ENCODE measurements at places on chromosomes 5 and 9.

GRCh38 chr5:147177125-147177840, 57.5 kb upstream of the STK32A start:
- DNase-seq = no peak

- no peak for DNase-seq
These were observed 162.9 kb upstream of the ACOT12 start for GRCh38 chr5:81556809-81557208.

DNA sequence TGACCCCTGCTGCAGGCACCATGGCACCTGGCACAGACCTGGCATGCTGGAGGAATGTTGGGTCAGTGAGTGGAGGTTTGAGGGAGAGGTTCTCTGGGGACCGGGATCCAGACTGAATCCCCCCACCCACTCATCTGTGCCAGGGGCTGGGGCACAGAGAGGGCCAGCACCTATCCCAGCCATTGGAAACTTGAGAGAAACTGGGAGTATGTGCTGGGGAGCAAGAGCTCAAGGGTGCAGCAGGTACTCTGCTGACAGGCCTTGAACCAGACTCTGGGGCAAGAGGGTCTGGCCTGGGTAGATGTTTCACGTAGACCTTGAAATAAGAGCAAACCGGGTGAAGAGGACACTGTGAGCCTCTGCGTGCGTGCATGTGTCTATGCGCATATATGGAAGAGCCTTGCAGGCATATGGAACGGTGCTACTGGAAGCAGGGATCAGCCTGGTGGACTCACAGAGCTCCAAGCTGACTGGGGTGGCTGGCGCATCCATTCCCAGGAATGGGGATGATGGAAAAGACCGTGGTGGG, 8.8 kb downstream of the FGF18 start:
- no peak for DNase-seq

DNA sequence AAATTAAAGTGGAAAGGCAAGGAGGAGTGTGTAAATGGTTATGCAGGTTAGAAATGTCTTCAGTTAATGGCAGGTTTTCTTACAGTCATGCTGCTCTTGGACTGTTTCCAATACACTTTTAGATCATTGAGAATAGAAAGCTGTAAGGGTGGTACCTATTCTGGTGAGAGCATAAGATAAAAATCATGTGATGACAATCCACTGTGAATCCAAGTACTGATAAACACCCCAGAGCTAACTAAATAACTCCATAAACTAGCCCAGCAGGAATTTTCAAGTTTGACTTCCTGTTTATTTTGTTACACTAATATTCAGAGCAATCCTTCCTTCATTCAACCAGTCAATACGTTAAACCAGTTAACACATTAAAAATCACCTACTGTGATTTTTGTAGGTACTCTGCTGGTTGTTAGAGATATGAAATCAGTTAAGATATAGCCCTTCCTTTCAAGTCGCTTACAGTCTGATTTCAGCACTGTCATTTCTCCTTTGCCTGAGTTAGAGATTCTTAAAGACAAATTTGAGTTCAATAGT, 22.6 kb downstream of the VCAN start:
- DNase-seq = no peak

DNA sequence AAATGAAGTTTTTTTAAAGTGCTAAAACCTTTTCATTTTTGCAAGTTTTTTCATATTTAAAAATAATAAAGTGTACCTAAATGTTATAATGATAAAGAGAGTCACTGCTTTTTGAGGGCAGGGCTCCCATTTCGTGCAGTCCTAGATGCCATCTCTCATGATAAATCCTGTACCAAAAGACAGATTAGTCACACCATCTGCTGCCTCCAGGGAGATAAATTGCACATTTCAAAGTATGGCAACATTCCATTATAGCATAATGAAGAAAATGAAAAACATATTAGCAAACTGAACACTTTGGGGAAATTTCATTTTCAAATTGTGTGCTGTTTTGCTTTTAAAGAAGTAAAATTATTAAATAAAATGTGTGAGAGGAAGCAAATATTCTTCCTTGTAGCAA, 257.2 kb downstream of the KIAA0825 start:
- no peak for DNase-seq

DNA sequence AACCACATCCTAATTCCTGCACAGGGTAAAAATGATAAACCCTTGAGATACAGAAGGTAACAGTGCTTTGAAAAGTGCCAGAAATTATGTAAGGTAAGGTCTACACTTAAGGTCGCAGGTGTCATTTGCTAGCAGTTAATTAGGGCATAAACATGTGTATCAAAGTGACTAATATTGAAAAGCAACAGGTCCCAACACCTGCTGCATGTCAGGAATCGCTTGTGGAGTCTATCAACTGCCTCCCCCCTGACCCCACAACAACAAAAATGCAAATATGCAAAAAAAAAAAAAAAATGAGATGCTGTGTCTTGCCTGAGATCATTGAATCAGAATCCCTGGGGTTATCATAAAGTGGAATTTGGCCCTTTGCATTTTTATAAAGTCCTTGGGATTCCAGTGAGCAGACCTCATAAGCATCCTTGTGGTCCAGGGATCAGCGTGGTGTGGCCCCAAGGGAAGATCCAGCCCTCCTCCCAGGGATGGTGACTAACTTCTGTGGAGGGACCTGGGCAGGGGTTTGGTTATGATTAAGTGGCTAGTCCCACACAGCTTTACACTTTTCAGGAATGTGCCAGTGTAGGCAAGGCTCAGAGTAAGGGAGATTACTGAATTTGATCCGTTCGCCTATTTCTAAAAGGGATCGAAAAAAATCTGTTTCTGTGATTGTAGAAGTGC, 92.5 kb upstream of the TNFSF8 start:
- no peak for DNase-seq
